Ascending aorta (tissue), 2 donors: ENCODE measurements at places on chromosomes 16 and 17. TPM values are rescaled to one million over a fixed set of nuclear protein-coding genes. Genes with fewer than 3 reads are reported as not detected.

GRCh38 chr16:50519001-50519400, 29.2 kb upstream of the NKD1 start:
- no peaks in the 10 kb centered on the region for H3K36me3 ChIP-seq
- peak; percentile 24 for DNase-seq
- no peak overlapping the region for H3K27ac ChIP-seq
- no peaks in the 10 kb centered on the region for H3K4me1 ChIP-seq
- no peaks in the 10 kb centered on the region for H3K27me3 ChIP-seq

GRCh38 chr17:1146561-1147265, 33.1 kb downstream of the ABR start:
- H3K36me3 ChIP-seq, result no peaks in the 10 kb centered on the region
- no peak for DNase-seq
- H3K27me3 ChIP-seq, result no peaks in the 10 kb centered on the region
- no peak overlapping the region for H3K4me3 ChIP-seq
- no peaks in the 10 kb centered on the region for H3K4me1 ChIP-seq

PIK3R6 gene
- 2.2 TPM for total RNA-seq

- H3K36me3 ChIP-seq, result no peaks in the 10 kb centered on the region
- no peak for DNase-seq
These were observed 19.4 kb downstream of the PLCG2 start for GRCh38 chr16:81798311-81799137.

DNA sequence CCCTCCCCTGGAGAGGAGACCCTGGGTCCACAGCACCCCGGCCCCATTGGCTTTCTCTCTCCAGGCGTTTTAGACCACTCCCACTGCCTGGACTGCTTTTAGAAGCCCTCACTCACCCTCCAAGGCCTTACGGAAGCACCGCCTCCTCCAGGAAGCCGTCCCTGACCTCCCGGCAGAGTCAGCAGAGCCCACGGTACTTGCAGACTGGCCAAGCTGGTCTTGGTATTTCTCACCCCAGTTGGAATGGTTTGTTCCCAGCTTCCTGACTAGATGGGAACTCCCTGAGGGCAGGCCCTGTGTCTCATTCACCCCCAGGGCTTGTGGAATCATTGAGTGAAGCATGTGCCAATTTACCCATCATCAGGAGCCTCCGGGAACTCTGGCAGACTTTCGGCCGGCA, 9.2 kb downstream of the SCGB1C2 start:
- no peak overlapping the region for H3K27ac ChIP-seq
- H3K27me3 ChIP-seq, result no peaks in the 10 kb centered on the region
- DNase-seq, result peak; percentile 42
- H3K4me3 ChIP-seq, result no peak overlapping the region

CTRL gene
- 0.43 TPM for total RNA-seq

MLKL gene
- total RNA-seq, result 4.0 TPM

DNA sequence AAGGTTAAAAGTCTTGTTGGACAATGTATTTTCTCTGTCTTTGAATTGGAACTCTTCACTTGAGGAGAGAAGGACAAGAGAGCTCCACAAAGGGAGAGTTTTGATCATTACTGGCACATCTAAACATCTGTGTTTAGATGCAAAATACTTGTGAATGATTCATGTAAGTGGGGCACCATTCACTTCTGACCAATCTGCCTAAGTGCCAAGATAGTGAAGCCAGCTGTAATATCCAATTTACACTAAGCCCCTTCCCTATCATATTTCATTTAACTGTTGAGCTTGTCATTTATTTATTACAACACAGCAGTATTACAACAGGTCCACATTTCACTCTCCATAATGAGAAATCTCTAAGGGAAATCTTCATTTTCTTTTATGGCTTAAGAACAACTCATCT, 832.3 kb upstream of the GOT2 start:
- H3K27ac ChIP-seq, result no peak overlapping the region
- H3K27me3 ChIP-seq, result no peaks in the 10 kb centered on the region
- no peak for DNase-seq
- H3K36me3 ChIP-seq, result no peaks in the 10 kb centered on the region

GRCh38 chr16:72202014-72202413, 30.1 kb upstream of the PMFBP1 start:
- no peak for DNase-seq
- no peaks in the 10 kb centered on the region for H3K27me3 ChIP-seq
- H3K4me3 ChIP-seq, result no peak overlapping the region
- no peaks in the 10 kb centered on the region for H3K36me3 ChIP-seq
- H3K4me1 ChIP-seq, result no peaks in the 10 kb centered on the region
- H3K27ac ChIP-seq, result no peak overlapping the region

- no peak overlapping the region for H3K4me3 ChIP-seq
- H3K36me3 ChIP-seq, result no peaks in the 10 kb centered on the region
- H3K27ac ChIP-seq, result no peak overlapping the region
- no peaks in the 10 kb centered on the region for H3K27me3 ChIP-seq
- H3K4me1 ChIP-seq, result no peaks in the 10 kb centered on the region
These were observed 204.2 kb downstream of the PRKCA start for GRCh38 chr17:66506641-66507040.

ZG16 gene
- total RNA-seq, result 0.21 TPM

- H3K27me3 ChIP-seq, result no peaks in the 10 kb centered on the region
- H3K27ac ChIP-seq, result no peak overlapping the region
- no peak for DNase-seq
- H3K4me3 ChIP-seq, result no peak overlapping the region
- H3K36me3 ChIP-seq, result no peaks in the 10 kb centered on the region
These were observed 217.3 kb downstream of the RAB11FIP4 start for GRCh38 chr17:31608659-31609254.

GRCh38 chr16:14640538-14640937, 7.8 kb downstream of the BFAR start:
- H3K27me3 ChIP-seq, result no peaks in the 10 kb centered on the region
- H3K27ac ChIP-seq, result no peak overlapping the region
- H3K4me1 ChIP-seq, result no peaks in the 10 kb centered on the region
- H3K4me3 ChIP-seq, result no peak overlapping the region
- H3K36me3 ChIP-seq, result peaks cover 42% of the 10 kb centered on the region

- peaks cover 4% of the 10 kb centered on the region for H3K4me1 ChIP-seq
- H3K36me3 ChIP-seq, result no peaks in the 10 kb centered on the region
- no peak for DNase-seq
- no peaks in the 10 kb centered on the region for H3K27me3 ChIP-seq
- H3K27ac ChIP-seq, result no peak overlapping the region
- no peak overlapping the region for H3K4me3 ChIP-seq
These were observed 108.9 kb upstream of the CIBAR2 start for GRCh38 chr16:85220964-85221731.

TSNAXIP1 gene
- 5.4 TPM for total RNA-seq

- no peaks in the 10 kb centered on the region for H3K36me3 ChIP-seq
- peak overlapping the region; percentile 64 for H3K4me3 ChIP-seq
- no peak for DNase-seq
- H3K4me1 ChIP-seq, result peaks cover 34% of the 10 kb centered on the region
- peaks cover 27% of the 10 kb centered on the region for H3K27me3 ChIP-seq
These were observed 559 bp downstream of the IRX3 start for GRCh38 chr16:54286090-54286365.

ITGAD gene
- total RNA-seq, result not detected

DNA sequence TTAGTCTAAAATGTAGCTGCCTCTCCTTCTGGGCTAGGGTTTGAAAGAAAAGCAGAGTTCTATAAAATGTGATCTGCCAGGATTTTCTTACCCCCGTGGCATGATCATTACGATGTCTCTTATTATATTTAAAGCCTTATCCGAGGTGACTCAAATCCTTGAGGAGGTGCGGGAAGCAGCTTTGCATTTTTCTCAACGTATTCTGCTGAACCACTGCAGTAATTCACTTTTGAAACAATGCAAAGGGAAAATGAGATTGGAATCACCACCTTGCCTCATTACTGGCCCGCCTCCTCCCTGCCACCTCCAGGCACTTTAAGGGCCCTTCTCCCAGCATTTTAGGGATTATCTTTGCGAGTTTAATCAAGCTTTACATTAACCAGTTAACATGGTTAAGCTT, 9.7 kb upstream of the NOG start:
- no peaks in the 10 kb centered on the region for H3K4me1 ChIP-seq
- H3K4me3 ChIP-seq, result no peak overlapping the region
- H3K27me3 ChIP-seq, result no peaks in the 10 kb centered on the region
- H3K27ac ChIP-seq, result no peak overlapping the region
- no peaks in the 10 kb centered on the region for H3K36me3 ChIP-seq

KRT36 gene
- total RNA-seq, result not detected

GRCh38 chr17:17063546-17064122, 21.4 kb downstream of the MPRIP start:
- H3K27ac ChIP-seq, result peak overlapping the region; percentile 24
- no peaks in the 10 kb centered on the region for H3K36me3 ChIP-seq
- no peaks in the 10 kb centered on the region for H3K4me1 ChIP-seq
- no peak for DNase-seq
- H3K27me3 ChIP-seq, result no peaks in the 10 kb centered on the region
